ENCODE measurements at places on chromosomes 2 and 18.

DNA sequence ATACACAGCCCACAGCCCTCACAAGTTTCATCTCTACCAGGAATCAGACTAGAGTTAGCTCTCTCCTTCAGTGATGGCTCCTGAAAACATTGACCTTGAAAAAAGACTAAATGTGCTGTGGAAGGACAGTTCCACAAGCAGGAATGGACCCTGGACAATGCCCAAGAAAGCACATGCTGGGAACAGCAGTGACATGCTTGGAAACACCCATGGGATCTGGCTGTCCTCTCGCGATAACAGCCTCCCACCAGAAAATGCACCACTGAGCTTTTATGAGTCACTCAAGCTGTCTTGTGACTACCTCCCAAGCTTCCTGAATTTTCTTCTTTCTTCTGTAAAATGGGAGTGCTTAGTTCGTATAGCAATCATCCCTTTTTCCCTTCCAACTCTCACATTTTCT lies 269.2 kb downstream of the LRATD1 start:
- DNase-seq, result no peak

DNA sequence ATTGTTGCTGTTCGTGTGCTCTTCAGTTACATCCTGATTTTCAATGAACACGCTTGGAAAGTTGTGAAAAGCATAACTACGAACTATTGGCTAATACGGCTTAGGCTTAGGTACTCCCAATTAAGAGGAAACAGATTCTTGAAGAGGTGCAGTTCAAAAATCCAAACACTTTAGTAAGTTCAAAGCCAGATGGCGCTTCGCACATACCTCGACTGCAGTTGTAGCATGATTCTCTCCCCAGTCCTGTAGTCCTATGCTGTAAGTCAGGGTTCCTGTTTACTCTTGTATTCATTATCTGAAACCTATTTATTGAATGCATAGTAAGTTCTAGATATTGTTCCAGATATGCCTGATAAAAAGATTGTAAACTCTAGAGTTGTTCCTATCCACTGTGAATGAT lies 165.2 kb downstream of the TRIB2 start:
- DNase-seq, result no peak

GRCh38 chr2:134391751-134392160 lies 137.9 kb downstream of the MGAT5 start:
- no peak for DNase-seq

GRCh38 chr2:46431481-46432235 lies 47.7 kb upstream of the TMEM247 start:
- no peak for DNase-seq

- DNase-seq, result no peak
Measured at GRCh38 chr2:98828793-98829371, 98.0 kb upstream of the MGAT4A start.

- DNase-seq, result no peak
Measured at GRCh38 chr2:31517442-31518203, 63.1 kb downstream of the SRD5A2 start.

GRCh38 chr2:237956402-237956736 lies 10.4 kb upstream of the UBE2F start:
- no peak for DNase-seq

GRCh38 chr2:157367704-157368103 lies 42.1 kb upstream of the ERMN start:
- no peak for DNase-seq

All from chondrocyte (in vitro differentiated cells).